ENCODE measurements at places on chromosomes 6 and 20. TPM values are rescaled to one million over a fixed set of nuclear protein-coding genes. Genes with fewer than 3 reads are reported as not detected.

ZSCAN16 gene
- polyA plus RNA-seq, result 10.1 TPM

PARD6B gene
- polyA plus RNA-seq, result 6.3 TPM

EPPIN gene
- 0.10 TPM for polyA plus RNA-seq

- DNase-seq, result no peak
These were observed 78.2 kb upstream of the TBX18 start for GRCh38 chr6:84842525-84843166.

- peak; percentile 83 for DNase-seq
These were observed at the start of gene TGM2 for GRCh38 chr20:38165089-38165965. Gene TGM2 (minus strand): TSS chr20:38165270. CDS start chr20:38165198, 72 bp downstream.

BTBD3 gene
- 69.8 TPM for polyA plus RNA-seq

All from left lung (tissue), 14 donors.